NCI-H748 treated with DMSO at 0.1 percent for 48 hours (cell line): ENCODE measurements at places on chromosomes 12 and 14.

DNA sequence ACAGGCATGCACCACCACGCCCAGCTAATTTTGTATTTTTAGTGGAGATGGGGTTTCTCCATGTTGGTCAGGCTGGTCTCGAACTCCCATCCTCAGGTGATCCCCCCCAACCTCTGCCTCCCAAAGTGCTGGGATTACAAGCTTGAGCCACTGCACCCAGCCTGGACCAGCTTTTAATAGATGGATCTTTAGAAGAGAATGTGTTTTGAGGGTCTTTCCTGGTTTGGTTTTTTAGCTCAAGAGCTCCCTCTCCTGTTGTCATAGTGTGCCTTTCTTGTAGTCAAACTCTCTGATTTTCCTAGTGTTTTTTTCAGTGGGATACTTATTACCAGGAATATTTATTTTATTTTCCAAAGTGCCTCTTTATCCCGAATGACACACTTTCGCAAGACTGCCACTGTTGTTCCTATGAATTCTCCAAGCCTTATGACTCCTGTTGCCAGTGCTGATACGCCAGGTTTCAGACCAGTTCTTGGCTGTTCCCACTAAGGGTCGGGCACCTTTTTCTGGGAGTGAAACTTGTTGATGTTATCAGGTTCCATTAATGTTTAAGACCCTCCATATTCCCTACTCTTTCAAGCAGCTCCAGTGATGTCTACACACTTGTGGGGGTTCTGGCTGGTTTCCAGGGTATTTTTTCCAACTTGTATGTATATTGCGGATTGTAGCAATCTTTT is 31.5 kb upstream of the LIMA1 start:
- DNase-seq = peak; percentile 16

- no peak for DNase-seq
These were observed 26.0 kb downstream of the XRCC3 start for GRCh38 chr14:103688906-103689902.

GRCh38 chr12:119728444-119728745 is 60.5 kb downstream of the PRKAB1 start:
- no peak for DNase-seq

DNA sequence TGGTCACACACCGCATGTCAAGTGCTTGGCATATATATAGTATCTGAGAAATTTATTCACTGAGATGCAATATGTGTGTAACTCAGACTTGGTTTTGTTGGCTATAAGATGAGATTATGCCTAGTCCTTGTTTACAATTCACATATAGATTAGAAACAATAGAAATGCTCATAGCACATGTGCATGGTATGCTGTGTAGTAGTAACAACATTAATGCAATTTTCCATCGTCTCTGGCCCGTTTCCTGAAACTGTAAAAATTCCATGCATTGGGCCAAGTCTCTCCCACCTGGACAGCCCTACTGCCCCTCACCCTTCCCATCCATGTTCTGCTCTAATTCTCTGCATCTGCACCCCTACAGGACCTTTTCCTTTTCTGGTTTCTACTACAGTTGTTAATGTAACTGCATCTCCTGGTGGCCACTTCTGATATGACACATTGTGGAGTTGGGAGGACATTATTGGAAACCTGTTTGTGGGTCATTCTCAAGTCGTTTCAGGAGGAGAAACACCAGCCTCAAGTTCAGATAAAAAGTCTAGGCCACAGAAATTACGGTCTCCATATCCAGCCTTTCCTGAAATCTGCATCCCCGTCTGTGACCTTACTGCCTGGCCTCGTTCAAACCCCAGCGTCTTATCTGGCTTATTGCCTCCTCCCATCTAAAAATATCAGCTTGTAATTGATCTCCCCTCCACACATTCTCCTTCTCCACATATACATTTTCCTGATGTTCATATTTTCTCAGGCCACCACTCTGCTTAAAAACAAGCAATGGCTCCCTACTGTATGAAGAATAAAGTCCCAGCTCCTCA is 37.5 kb downstream of the EMP1 start:
- no peak for DNase-seq

DNA sequence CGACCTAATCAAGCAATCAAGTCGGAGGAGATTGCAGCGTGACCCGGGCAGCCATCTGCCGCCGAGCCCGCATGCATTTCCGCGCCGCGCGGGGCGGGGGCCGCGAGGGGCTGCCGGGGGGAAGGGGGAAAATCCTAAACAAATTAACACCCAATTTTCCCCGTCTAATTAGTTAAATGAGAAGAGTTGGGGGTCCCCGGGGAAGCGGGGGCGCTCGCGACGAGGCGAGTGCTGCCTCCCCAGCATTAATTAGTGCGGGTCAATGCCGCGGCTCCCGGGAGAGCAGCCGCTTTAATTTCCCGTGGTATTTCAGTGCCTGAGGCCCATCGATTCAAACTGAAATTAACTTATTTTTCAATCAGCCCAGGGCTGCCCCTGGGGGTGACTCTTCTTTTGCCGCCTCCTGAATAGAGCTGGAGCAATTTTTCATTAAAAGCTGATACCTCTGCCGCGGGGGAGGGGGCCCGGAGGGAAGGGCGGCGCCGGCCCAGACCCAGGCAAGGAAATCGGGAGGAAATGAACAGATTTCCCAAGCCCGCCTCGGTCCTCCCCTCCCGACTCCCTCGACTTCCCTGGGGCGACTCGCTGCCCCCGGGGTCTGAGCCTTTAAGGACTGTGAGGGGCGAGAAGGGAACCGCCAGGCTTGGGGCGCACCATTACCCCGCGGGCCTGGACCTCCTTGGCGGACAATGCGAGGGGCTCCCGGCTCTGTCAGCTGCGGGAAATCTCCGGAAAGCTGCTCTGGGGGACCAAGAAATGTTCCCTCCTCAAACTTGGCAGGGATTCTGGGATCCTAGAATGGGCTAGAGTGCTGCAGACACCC is 18.9 kb downstream of the VSX2 start:
- DNase-seq = no peak

DNA sequence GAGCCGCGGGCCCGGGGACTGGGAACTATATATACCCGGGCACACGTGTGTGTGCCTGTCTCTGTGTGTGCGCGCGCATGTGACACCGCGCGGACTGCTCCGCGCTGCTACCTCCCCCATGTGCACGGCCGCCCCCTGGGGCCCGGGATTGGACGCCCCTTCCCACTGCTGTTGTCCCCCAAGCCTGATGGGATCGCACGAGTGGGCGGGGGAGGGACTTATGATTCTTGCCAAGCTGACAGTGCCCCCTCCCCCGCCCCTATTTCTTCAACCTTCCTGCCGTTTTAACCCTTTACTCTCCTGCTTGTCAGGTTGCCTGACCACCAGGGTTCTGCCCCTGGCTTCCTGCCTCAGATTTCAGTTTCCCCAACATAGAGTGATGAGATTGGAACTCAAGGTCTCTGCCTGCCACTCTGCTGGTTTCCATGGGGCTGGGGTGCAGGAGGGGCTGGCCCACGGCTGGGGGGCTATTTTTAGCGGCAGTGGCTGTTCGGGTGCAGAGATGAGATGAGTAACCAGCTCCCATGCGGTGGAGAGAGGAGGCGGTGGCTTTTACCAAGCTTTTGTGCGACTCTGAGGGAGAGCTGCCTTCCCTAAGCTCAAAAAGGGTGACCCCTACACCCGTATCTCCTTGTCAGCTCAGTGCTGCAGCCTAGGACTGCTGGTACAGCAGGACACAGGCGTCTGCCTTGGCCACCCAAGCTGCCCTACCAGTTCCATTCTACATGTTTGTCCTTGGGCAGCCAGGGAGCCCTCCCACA is at the start of gene DDN:
DDN (minus strand) TSS at position 5 of the 761 bp plus-strand sequence. CDS start 88 bp downstream, outside the sequence.
- no peak for DNase-seq

- no peak for DNase-seq
These were observed 32.7 kb upstream of the GLIPR1 start for GRCh38 chr12:75447691-75448393.

DNA sequence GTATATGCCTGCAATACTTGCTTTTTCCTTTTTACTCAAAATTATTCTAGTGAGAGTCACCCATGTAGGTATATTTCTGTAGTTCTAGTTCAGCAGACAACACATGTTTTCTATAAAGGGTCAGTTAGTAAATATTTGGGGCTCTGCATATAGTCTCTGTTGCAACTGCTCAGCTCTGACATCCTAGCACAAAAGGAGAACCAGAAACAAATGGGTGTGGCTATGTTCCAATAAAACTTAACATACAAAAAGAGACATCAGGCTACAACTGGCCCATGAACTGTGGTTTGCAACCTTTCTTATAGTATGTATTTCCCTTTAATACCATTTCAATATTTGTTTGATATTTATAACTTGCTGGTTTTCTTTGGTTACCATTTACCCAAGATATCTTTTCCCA is 11.9 kb downstream of the NT5DC3 start:
- no peak for DNase-seq

DNA sequence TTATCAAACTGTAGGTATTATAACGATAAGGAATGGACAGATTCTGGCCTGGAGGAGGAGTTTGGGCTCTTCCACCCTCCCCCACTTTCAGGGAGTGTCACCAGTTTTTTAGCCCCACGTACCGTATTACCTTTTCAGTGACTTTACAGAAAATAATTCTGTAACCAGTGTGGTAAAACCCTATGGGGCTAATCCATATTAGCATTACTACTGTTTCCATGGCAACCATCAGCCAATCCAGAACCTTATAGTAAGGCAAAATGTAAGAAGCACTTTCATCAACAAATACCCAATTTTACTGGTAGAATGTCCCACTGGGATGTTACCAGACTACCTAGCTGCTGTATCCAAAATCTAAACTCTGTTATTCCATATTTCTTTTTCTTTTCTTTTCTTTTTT is 50.7 kb downstream of the BICDL1 start:
- DNase-seq = no peak
